Mesenchymal stem cell (in vitro differentiated cells and primary cell): ENCODE measurements at places on chromosomes 12 and 14.

DNA sequence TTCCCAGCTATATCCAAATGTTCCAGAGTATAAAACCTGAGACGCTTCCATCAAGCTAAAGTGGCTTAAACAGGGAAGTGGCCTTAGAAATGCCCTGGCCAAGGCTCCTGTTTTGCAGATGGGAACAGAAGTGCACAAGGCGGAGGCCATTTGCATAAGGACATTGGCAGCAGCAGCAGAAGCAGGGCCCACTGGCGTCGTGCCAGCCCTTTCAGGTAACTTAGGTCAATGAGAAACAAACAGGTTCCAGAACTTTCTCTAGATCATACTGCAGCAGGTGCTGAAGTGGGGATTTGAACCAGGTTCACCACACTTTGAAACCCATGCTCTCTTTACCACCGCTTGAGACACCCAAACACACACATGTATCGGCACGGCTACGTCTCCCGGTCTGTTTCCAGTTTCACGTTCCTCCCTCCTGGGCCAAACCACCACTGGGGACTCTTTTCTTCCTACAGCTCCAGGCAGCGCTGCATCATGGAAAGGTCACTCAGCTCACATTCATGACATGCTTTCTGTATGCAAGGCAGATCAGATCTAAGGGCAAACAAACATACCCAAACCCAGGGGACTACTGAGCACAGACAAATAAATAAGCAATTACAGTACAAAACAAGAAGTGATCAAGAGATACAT, 46.0 kb upstream of the PLEKHG6 start:
- H3K27ac ChIP-seq, result no peak overlapping the region
- DNase-seq, result no peak
- H3K27me3 ChIP-seq, result peaks cover 4% of the 10 kb centered on the region
- peaks cover 19% of the 10 kb centered on the region for H3K4me1 ChIP-seq
- H3K36me3 ChIP-seq, result no peaks in the 10 kb centered on the region

DNA sequence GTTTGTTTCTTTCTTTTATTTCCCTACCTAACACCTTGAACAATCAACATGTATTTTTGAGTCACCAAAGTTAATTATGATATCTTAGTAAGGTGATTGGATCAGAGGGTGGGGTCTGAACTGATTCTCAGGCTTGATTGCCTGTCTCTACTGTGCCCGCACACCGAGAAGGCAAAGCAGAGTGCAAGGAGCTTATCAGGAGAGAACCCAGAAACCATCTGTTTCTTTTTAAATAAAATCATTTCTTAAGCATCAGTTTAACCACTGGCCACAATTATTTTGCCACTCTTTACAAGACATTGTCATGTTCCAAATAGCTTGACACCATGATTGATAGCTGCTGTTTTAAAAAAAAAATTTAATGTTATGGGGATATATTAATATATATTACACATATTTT, 3.1 kb downstream of the GARIN2 start:
- H3K36me3 ChIP-seq, result no peaks in the 10 kb centered on the region
- peaks cover 3% of the 10 kb centered on the region for H3K4me1 ChIP-seq
- H3K27ac ChIP-seq, result no peak overlapping the region
- DNase-seq, result no peak
- no peak overlapping the region for H3K4me3 ChIP-seq

DNA sequence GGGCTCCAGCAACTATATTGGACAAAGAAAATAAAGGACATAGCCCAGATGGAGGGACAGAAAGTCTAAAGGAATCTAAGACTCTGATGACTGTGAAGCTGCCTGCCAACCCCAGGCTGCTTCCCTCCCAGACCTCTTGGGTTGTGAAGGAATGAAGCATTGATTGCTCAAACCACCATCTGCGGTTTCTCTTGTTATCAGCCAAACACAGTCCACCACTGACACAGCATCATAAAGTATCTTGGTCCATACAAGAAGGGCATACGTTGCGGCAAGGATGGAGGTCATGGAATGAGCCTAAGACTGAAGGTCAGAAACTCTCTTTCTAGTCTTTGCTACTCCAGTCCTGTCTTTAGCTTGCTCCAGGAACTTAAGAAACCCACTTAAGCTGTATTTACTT, 58.5 kb upstream of the PLXNC1 start:
- DNase-seq, result peak; percentile 35
- H3K36me3 ChIP-seq, result no peaks in the 10 kb centered on the region
- H3K4me3 ChIP-seq, result no peak overlapping the region
- H3K4me1 ChIP-seq, result no peaks in the 10 kb centered on the region
- H3K27me3 ChIP-seq, result no peaks in the 10 kb centered on the region

GRCh38 chr14:54383835-54384234, 13.0 kb upstream of the CDKN3 start:
- H3K27me3 ChIP-seq, result peaks cover 25% of the 10 kb centered on the region
- no peak overlapping the region for H3K4me3 ChIP-seq
- no peak overlapping the region for H3K27ac ChIP-seq
- no peaks in the 10 kb centered on the region for H3K4me1 ChIP-seq
- DNase-seq, result no peak
- no peaks in the 10 kb centered on the region for H3K36me3 ChIP-seq

GRCh38 chr12:21583587-21583986, 21.1 kb downstream of the GYS2 start:
- H3K4me1 ChIP-seq, result no peaks in the 10 kb centered on the region
- no peaks in the 10 kb centered on the region for H3K36me3 ChIP-seq
- no peaks in the 10 kb centered on the region for H3K27me3 ChIP-seq
- no peak overlapping the region for H3K27ac ChIP-seq

DNA sequence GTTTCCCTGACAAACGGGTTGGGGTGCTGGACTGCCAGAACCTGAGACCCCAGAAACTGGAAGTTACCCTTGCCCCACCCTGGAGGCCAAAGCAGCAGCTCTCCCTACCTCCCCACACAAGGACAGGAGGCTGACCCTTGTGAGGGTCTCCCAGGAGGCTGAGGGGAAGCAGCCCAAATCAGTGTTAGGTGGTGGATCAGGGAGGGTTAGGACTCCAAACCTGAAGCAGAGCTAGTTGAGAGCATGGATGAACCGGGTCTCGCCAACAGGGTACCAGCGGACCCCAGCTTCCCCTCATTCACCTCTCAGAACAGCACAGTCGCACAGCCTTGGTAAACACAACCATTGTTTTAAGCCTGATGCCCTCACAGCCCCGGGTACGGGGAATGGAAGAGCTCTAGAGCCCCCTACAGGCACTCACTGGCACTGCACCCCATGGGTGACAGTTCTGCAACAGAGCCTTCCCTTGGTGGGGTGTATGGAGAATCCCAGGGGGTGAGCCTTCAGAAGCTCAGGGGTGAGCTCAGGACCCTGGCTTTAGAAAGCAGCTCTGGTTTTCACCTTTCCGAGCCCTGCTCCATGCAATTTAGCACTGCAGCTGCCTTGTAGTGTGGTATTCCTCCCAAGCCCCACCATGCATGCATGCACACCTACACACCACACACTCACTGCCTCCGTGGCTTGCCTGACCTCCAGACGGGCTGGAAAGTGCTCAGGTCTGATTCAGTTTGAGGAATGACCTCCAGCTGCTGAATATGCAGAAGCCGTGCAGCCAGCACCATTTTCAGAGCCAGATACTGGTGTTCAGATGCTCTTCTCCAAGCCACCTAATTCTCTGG, 11.2 kb downstream of the ESRRB start:
- H3K27me3 ChIP-seq, result peaks cover 64% of the 10 kb centered on the region
- no peaks in the 10 kb centered on the region for H3K36me3 ChIP-seq
- H3K4me1 ChIP-seq, result peaks cover 2% of the 10 kb centered on the region
- H3K27ac ChIP-seq, result no peak overlapping the region
- H3K4me3 ChIP-seq, result no peak overlapping the region

DNA sequence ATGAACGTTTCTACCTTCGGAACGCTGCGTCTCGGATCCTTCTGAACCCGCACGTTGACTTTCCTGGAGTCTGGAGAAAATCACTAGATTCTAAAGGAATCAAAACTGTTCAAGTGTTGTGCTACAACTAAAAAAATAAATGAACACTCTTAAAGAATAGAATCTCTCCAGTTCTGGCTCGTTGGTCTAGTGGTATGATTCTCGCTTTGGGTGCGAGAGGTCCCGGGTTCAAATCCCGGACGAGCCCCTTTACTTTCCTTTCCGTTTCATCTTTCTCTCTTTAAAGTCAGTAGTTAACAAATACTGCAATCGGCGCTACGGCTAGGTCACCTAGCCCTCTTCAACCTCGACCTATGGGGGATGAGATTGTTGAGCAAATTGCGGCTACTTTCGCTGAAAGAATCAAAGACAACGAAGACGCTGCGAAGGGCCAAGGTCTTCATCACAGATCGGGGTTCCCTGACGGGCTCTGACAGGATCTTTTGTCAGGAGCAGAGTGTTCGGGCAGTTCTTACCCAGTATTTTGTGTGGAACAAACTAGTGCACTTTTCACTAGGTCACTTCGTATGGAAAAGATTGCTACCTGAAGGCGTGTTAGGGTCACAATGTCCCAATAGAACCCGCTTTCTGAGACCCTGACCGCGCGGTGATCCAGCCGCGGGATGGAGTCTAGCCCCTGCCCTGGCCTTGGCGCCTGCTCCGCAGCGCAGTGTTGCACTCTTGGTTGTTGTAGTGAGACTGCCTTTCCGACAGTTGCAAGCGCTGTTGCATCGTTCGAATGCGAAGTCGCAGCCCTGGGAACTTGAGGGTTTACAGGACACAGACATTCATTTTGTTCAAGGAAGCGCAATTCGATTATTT, 8.4 kb downstream of the OR6S1 start:
- H3K4me3 ChIP-seq, result peak overlapping the region; percentile 80
- H3K27ac ChIP-seq, result no peak overlapping the region
- H3K27me3 ChIP-seq, result peaks cover 27% of the 10 kb centered on the region
- peaks cover 18% of the 10 kb centered on the region for H3K4me1 ChIP-seq
- DNase-seq, result peak; percentile 87

GRCh38 chr12:63404611-63405010, 253.6 kb upstream of the AVPR1A start:
- no peak overlapping the region for H3K27ac ChIP-seq
- peaks cover 8% of the 10 kb centered on the region for H3K4me1 ChIP-seq
- DNase-seq, result no peak
- H3K4me3 ChIP-seq, result no peak overlapping the region
- no peaks in the 10 kb centered on the region for H3K27me3 ChIP-seq
- H3K36me3 ChIP-seq, result no peaks in the 10 kb centered on the region

DNA sequence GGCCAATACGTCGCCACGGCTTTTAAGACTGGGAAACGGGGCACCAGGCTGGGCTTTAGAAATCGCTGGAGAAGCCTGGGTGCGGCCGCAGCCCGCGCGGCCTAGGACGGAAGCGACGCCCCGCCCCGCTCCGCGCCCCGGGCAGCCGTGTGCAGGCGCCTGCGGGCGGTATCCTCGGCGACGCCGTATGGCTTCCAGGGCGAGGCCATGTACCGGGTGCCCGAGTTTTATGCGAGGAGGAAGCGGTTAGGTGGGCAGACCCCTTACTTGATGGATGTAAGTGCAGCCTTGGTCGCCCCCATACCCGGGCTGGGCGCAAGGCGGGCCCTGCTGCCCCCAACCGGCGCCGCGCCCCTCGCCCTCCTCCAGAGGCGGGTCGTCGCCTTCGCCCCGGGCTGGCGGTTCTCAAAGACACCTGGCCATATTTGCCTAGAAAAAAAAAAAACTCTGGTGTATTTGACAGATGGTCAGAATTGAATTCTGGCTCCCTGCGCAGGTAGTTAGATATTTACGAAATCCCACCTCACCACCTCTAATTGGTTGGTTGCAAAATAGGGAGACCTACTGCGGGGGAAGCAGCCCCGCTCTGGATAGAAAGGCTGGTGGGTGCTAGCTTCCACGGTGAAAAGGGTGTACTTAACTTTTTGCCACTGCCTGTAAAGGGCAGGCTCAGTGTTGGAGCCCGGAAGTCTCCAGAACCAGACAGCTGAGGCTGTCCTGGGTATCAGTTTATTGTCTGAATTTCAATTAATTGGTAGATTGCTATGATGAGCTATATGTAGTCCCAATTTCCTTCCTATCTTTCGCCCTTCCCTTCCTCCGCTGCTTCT, at the start of gene PPP1R36:
Gene PPP1R36 (plus strand): TSS at position 171 of the 830 bp plus-strand sequence. CDS start 37 bp downstream, at position 208.
- peaks cover 6% of the 10 kb centered on the region for H3K4me1 ChIP-seq
- H3K27me3 ChIP-seq, result peaks cover 24% of the 10 kb centered on the region
- peak within 1 kb of the TSS; percentile 57 for H3K4me3 ChIP-seq
- no peak within 1 kb of the TSS for H3K27ac ChIP-seq
- H3K36me3 ChIP-seq, result no peaks in the 10 kb centered on the region

DNA sequence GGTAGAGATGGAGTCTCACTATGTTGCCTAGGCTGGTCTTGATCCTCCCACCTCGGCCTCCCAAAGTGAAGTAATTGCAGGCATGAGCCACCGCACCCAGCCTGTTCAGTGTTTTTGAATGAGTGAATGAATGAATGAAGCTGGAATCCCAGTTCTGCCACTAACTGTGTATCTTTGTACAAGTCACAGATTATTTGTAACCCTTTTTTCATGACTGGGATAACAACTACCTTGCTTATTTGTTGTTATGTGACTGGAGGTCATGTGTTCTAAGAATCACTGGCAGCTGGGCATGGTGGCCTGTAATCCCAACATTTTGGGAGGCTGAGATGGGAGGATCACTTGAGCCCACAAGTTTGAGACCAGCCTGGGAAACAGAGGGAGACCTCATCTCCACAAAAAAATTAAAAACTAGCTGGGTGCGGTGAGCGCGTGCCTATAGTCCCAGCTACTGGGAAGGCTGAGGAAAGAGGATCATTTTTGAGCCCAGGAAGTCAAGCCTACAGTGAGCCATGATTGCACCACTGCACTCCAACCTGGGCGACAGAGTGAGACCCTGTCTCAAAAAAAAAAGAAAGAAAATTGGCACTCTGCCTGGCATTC, 13.3 kb upstream of the NUMB start:
- no peak overlapping the region for H3K4me3 ChIP-seq
- H3K36me3 ChIP-seq, result no peaks in the 10 kb centered on the region
- DNase-seq, result no peak
- no peak overlapping the region for H3K27ac ChIP-seq
- peaks cover 1% of the 10 kb centered on the region for H3K4me1 ChIP-seq
- no peaks in the 10 kb centered on the region for H3K27me3 ChIP-seq

- no peak for DNase-seq
- peaks cover 4% of the 10 kb centered on the region for H3K36me3 ChIP-seq
- no peak overlapping the region for H3K27ac ChIP-seq
- H3K27me3 ChIP-seq, result no peaks in the 10 kb centered on the region
Measured at GRCh38 chr12:104827587-104827986, 130.5 kb downstream of the SLC41A2 start.

- no peaks in the 10 kb centered on the region for H3K27me3 ChIP-seq
- no peak overlapping the region for H3K27ac ChIP-seq
- H3K4me1 ChIP-seq, result no peaks in the 10 kb centered on the region
- no peak for DNase-seq
- peaks cover 3% of the 10 kb centered on the region for H3K36me3 ChIP-seq
Measured at GRCh38 chr12:105030820-105031807, 45.0 kb downstream of the NOPCHAP1 start.

GRCh38 chr12:124379938-124380754, 85.3 kb downstream of the RFLNA start:
- H3K4me3 ChIP-seq, result no peak overlapping the region
- peak overlapping the region; percentile 78 for H3K27ac ChIP-seq
- H3K27me3 ChIP-seq, result no peaks in the 10 kb centered on the region
- DNase-seq, result peak; percentile 89
- H3K4me1 ChIP-seq, result peaks cover 76% of the 10 kb centered on the region
- H3K36me3 ChIP-seq, result peaks cover 73% of the 10 kb centered on the region

DNA sequence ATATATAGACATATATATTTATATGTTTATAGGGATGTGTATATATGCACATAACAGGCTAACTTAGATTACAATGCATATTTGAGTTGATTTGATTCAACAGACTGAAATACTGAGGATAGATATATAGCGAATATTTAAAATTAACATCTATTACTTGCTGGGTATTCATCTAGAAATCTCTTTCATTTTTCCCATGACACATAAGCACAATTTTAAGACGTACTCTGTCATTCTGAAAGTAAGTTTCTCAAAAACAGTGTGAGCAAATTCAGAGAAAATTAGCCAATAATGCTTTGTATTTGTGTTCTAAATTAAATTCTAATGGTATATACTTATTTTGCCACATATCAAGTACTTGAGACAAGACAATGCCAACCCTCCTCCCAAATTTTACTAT, 907.5 kb upstream of the MDGA2 start:
- no peak for DNase-seq
- H3K4me1 ChIP-seq, result no peaks in the 10 kb centered on the region
- H3K4me3 ChIP-seq, result no peak overlapping the region
- no peaks in the 10 kb centered on the region for H3K27me3 ChIP-seq
